Activated B cell treated with CpG ODN at 0.5 μM for 24 hours (primary cell): ENCODE measurements at places on chromosomes 5 and 9.

DNA sequence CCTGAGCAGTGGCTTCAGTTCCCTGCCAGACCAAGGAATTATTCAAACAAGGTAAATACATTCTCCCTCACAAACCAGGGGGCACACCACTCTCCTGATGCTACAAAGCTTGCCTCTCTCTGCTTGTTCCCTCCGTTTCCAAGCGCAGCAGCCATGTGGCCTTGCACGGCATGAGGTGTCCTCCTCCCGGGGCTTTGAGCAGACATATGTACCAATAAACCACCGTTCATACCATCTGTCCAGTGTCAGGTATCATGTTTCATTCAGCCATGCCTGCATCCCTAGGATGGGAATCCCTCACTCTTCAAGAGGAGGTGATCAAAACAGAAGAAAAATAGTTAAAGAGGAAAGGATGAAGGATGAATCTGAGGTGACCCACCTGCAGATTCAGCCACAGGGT lies 282.7 kb downstream of the ENC1 start:
- no peak for DNase-seq

- DNase-seq: no peak
Measured at GRCh38 chr5:126234563-126235195, 188.5 kb upstream of the GRAMD2B start.

DNA sequence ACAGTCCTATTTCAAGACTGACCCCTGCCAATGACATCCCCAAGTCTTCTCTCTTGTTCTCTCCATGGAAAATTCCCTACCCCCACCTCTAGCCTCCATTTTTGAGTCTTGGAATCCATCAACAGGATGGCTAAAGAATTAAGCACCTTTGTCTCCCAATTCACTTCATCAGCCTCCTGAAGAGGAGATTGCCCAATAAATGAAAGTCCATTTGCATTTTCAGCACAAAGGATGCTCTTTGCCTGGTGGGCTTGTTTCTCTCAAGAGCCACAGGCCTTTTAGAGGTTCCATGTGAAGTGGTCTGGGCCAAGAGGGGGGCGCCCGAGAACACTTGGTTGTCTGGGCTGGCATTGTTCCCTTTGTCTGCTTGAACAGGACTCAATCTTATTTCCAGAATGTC lies 12.6 kb downstream of the HSD17B3 start:
- no peak for DNase-seq

GRCh38 chr5:65213921-65214525 lies 267.7 kb downstream of the ADAMTS6 start:
- no peak for DNase-seq

GRCh38 chr5:170300361-170301013 lies 2.9 kb upstream of the LCP2 start:
- no peak for DNase-seq

DNA sequence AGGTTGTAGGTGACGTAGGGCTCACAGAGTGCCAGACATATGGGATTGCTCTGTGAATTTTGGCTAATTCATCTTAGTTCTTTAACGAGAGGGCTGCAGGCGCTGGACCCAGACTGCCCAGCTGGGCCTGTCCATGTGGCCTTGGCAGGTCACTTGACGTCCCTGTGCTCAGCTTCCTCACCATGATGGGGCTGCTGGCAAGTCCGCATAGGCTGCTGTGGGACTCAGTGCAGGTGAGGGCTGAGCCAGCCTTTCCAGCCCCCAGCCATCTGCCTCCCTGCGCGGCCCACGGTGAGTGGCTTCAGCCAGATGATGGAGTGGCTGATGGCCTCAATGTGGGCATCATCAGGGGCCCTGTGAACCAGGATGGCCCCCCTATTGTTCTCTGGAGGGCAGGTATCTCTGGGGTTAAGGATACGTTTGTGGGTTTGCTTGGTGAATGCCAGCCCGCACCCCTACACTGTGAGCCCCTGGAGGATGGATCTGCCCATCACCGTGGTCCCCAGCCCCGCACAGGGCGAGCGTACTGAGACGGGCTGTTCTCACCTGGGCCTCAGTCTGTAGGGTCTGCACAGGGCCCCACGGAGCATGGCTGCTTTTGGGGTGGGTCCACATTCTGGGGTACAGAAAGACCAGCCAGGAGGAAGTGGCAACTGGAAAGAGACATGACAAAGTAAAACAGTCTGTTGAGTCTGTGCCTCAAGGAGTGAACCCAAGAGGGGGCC lies 3.7 kb downstream of the CARD19 start:
- no peak for DNase-seq

- no peak for DNase-seq
Measured at GRCh38 chr5:105508519-105508918, 1945.9 kb upstream of the NUDT12 start.

DNA sequence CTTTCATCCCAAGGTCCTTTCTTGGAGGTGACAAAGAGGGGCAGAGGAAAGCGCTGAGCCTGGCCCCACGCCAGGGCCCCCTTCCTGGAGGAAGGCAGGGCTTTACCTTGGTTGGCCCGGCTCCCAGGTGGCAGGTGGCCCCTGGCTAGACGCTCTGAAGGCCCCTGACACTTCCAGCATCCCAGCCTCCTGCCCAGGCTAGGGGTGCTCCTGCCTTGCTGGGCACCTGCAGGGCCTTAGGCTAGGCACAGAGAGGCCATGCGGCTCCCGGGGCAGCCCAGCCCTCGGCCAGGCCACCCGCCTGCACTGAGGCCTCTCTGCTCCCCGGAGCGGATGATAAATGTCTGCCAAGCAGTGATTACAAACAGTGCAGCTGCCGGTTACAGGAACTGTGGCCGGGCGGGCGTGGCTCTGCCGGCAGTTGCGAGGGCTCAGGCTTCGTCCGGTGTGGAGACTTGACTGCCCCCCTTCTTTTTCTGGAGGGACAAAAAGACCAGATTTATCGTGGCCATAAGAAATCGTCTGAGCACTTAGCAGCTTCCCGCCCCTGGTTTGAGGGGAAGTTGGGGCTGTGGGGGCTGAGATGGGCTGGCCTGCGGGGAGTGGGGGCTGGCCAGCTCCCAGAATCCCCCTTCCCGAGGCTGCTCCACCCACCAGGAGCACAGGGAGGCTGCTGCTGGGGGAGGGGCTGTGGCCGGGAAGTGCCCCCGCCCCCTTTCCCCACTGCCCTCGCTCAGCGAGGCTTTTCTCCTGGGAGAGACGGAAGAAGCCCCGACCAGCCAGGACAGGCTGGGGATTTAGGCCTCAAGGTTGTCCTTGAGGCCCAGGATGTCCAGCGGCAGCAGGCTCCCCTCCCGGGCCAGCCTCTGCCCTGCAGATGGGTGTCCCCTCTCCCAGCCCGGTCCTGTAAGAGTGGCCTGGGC lies 31.6 kb upstream of the UBAC1 start:
- peak; percentile 38 for DNase-seq

- no peak for DNase-seq
Measured at GRCh38 chr5:51559921-51560658, 176.8 kb downstream of the ISL1 start.

- no peak for DNase-seq
Measured at GRCh38 chr5:82597437-82597836, 319.3 kb upstream of the RPS23 start.

DNA sequence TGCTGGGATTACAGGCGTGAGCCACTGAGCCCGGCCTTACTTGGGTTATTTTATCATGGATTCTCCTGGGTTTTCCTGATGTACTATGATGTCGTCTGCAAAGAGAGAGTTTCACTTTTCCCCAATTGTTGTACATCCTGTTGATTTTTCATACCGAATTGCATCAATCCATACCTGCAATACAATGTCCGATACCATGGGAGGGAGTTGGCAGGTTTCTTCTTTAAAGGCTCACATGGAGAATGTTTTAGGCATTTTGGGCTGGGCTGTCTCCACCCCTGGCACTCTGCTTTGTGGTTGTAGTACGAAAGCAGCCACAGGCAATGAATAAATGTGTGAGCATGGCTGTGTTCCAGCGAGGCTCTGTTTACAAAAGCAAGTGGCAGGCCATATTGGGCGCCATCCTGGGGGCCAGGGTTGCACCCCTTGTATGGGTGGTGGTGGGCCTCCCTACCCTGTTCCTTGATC lies 35.1 kb upstream of the EXOC3 start:
- no peak for DNase-seq

GRCh38 chr5:73431204-73431851 lies 17.2 kb downstream of the FOXD1 start:
- DNase-seq: no peak

- no peak for DNase-seq
Measured at GRCh38 chr9:117096138-117096537, 318.7 kb downstream of the ASTN2 start.

DNA sequence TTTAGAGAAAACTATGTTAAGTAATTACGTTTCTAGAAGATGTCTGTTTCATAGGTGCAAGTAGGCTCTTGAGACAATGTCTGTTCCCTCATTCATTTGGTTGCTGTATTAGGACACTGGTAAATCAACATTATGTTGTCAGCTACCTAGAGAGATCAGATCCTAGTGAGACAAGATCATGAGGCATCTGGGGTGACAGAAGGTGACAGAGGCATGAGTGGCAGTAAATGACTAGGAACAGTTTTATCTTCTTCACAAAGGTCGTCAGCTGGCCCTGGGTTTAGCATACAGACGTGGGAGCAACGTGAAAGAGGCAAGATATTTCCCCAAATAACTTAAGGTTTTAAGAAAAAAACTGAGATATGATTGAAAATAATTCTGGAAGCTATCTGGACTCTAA lies 1926.3 kb upstream of the WWC1 start:
- no peak for DNase-seq

DNA sequence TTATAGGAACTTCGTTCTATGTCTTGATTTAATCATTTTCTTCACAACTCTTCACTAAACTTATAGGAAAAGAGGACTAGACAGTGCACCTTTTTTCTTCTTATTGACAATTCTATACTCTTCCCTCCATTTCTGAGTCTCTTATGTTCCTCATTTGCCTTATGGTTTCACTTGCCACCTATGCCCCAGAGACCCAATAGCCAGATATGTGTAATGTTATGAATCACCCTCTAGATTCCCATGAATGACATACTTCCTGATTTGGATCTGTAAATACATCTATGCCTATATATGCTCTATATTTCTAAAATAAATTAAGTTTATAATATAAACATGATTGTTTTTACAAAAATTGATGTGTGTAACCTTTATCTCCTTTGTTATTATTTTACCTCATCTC lies 514.1 kb upstream of the MEF2C start:
- no peak for DNase-seq

- no peak for DNase-seq
Measured at GRCh38 chr5:168039566-168040248, 251.7 kb upstream of the WWC1 start.

GRCh38 chr9:75431375-75431774 lies 343.1 kb downstream of the OSTF1 start:
- DNase-seq: no peak

DNA sequence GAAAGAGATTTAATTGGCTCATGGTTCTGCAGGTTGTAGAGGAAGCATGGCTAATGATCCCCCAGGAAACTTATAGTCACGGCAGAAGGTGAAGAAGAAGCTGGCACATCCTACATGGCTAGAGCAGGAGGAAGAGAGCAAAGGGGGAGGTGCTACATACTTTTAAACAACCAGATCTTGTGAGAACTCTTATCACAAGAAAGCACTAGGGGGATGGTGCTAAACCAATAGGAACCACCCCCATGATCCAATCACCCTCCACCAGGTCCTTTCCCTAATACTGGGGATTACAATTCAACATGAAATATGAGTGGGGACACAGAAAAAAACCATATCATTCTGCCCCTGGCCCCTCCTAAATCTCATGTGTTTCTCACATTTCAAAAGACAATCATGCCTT lies 147.2 kb upstream of the EPB41L4A start:
- no peak for DNase-seq
